ENCODE measurements at places on chromosomes 5 and 9.

DNA sequence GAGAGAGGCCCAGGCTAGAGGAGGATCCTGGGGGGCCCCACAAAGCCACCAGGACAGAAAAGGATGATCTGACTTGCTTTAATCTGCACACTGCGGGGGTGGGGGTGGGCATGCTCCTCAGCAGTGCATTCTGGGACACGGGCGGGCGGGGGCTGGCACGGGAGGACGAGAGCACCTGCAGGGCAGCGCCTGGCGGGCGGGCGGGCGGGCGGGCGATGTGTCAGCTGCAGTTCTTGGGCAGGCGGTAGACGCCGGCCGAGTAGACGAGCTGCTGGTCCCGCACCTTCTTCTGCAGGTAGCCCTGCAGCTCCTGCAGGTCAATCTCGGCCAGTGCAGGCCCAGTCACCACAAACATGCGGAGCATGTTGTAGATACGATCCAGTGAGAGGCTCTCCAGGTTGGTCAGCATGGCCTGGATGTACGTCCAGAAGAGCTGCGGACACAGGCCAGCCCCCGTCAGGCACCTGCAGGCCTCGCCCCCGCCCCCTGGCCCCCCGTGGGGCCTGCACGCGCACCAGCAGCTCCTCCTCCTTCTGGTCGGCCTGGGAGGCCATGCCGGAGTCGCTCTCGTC, 3.0 kb upstream of the TMEM210 start:
- DNase-seq: peak; percentile 78

DNA sequence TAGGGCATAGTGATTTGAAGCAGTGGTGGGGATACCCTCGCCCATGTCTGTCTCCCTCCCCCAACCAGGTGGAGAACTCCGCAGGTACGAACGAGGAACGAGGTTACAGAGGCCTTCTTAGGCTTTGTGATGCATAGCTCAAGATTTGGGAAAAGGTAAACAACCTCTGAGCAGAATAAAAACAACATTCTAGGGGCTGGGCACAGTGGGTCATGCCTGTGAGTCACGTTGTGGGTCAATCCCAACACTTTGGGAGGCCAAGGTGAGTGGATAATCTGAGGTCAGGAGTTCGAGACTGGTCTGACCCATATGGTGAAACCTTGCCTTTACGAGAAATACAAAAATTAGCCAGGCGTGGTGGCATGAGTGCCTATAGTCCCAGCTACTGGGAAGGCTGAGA, 3.6 kb upstream of the LCP2 start:
- no peak for DNase-seq

DNA sequence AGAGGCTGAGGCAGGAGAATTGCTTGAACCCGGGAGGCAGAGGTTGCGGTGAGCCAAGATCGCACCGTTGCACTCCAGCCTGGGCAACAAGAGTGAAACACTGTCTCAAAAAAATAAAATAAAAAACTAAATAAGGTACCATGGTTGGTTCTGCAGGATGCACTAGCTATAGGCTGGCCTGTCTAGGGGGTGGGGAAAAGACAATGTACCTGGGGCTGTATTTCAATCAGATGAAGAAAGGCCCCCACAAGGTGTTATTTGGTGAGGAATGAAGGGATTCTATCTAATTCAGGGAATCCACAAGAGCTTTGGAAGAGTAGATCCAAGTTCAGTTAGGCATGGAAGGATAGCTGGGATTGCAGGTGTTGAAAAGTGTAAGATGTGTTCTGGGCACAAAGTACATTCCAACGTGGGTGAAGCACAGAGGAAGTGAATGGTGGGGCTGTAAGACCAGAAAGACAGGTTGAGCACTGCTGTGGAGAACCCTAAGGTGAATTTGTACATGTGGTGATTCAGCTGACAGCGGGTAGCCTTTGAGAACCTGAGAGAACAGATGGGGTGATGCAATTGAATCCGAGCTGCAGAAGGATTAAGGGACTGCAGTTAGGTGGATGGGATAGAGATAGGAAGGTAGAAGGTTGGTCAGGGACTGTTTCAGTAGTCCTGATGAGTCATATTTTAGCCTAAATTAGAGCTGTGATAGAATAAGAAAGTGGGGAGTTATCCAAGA, 71.8 kb downstream of the CAST start:
- no peak for DNase-seq

- no peak for DNase-seq
Measured at GRCh38 chr9:84779883-84780282, 110.4 kb downstream of the NTRK2 start.

- no peak for DNase-seq
Measured at GRCh38 chr5:10903786-10904560, 142.9 kb upstream of the DAP start.

DNA sequence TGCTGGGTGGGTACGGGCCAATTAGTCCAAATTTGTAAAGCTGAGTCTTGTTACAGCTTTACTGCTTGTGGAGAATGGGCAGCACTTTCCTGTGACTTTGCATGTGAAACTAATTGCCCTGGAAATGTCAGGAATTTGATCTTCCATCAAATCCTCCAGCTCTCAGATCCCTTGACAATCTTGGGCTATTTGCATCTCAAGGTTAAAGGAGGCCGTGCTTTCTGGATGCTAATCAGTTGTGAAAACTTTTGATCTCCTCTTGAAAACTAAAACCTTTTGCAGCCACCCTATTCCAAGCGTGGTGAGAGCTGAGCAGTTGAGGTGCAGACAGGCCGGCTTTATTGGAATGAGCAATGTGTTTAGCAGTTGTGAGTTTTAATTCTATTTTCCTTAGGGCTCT, 68.0 kb upstream of the CLINT1 start:
- no peak for DNase-seq

- DNase-seq: no peak
Measured at GRCh38 chr9:118618849-118619248, 750.4 kb downstream of the BRINP1 start.

DNA sequence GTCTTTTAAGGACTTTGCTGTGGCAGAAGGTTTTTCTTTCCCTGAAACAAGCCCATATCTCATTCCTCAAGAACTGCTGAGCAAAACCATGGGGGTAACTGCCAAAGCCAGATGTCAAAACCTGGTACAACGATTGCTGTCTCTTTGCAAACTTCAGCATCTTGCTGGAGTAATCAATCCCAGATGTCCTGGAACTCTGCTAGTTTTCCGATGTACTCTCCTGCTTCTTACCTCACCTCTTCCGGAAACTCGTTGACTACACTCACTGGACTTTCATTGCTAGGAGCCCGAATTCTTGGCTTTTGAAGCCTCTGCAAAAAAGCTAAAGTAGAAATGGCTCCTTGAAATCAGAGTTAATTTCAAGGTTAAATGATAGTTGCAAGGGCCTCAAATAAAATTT, 23.3 kb downstream of the RAD1 start:
- DNase-seq: no peak

DNA sequence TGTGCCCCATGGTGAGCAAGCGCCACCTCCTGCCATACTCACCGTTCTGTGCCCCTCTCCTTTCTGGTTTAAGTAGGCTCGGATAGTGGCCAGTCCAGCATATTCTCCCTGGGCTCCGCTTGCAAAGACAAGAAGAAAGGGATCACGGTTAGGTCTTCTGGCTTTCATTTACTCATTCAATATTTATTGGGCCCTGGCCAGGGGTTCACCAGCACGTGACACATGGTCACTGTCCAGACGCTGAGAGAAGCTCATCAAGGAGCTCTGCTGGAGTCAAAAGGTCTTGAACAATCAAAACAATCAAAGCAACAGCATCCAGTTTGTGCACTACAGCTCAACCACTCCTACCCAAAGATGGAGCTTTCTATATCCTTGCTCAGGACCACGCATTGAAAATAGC, 80.2 kb downstream of the GLDC start:
- no peak for DNase-seq

GRCh38 chr9:357560-357959, 142.9 kb downstream of the DOCK8 start:
- DNase-seq: no peak

DNA sequence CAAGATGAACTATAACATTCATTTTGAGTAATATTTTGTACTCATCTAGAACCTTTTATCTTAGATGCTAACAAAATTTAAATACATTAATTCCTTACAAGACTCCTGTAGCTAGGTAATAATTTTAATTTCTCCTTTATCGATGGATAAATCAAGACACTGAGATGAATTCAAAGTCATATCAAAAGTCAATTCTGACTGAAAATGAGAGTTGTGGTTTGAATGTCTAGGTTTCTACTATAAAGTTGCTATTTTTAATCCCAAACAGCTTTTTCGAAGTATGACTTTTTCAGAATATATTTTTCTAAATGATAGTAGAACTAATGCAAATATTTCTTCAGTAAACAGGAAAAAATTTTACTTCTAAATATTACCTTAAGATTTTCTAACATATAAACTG, 491.7 kb upstream of the FAM174A start:
- DNase-seq: no peak

DNA sequence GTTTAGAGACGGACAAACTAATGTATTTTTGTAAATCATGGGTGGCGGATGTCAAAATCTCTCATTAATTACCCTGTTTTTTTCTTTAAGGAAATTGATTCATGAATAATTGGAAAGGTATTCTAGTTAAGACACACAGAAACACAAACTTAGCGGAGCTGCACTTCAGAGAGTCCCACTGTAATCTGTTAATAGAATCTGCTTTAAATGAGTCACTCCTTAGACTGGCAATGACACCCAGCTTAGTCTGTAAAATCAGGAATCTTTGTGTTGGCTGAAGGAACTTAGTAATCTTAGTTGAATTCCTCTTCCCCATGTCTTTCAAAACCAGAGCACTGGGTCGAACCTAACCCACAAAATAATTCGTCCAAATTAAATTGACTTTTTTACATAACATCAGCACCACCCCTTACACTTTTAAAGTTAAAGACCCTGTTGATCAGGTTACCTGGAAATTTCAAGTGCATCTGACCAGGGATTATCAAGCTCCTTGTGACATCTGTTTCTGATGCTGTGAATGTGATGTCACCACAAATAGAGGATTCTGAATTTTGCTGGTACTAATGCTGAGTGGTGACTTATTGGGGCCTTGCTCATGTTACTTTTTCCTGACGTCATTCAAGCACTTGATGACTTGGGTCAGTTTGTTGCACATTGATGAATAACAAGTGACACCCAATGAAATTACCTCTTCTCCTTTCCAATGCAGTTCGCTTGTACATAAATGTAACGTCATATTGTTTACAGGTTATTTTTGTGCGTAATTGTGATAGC, 313.6 kb downstream of the KCTD16 start:
- DNase-seq: no peak

GRCh38 chr9:4375424-4376200, 75.7 kb upstream of the GLIS3 start:
- DNase-seq: no peak

- DNase-seq: no peak
Measured at GRCh38 chr5:139443831-139444453, 4.6 kb upstream of the DNAJC18 start.

- DNase-seq: no peak
Measured at GRCh38 chr9:8852301-8852864, 1052.8 kb upstream of the DMAC1 start.

DNA sequence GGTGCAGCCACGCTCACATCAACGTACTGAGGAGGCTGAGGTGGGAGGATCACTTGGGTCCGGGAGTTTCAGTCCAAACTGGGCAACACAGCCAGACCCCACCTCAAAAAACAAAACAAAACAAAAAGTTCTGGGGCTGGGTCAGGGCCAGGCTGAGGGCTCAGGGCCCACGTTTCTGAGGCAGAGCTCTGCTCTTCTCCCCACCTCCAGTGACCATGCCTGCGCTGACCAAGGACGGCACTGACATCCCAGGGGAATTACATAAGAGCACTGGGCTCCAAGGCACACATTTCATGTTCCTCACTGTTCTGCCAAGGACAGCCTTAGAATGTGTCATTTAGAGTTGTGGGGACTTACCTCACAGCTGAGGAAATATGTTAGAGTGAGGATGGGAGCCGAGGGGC, 40.4 kb upstream of the TESK1 start:
- DNase-seq: no peak

DNA sequence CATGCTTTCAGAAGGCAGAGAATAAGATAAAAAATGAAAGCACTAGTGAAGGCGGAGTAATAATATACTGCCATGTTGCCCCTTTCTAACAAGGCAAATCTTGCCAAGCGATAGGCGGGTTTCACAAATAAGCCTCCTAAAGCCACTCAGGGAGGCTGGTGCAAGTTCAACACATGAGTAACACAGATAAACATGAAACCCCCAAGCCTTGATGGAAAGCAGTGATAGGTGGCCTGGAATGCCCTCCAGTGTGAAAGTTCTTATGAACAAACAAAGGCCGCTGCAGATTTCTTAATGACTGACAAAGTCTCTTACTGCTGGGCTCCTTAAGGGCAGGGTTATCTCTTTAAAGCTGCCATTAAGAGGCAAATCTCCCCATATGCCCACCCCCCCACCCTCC, 154.7 kb downstream of the ZDHHC21 start:
- DNase-seq: no peak

GRCh38 chr5:24401773-24402172, 243.0 kb downstream of the CDH10 start:
- no peak for DNase-seq

DNA sequence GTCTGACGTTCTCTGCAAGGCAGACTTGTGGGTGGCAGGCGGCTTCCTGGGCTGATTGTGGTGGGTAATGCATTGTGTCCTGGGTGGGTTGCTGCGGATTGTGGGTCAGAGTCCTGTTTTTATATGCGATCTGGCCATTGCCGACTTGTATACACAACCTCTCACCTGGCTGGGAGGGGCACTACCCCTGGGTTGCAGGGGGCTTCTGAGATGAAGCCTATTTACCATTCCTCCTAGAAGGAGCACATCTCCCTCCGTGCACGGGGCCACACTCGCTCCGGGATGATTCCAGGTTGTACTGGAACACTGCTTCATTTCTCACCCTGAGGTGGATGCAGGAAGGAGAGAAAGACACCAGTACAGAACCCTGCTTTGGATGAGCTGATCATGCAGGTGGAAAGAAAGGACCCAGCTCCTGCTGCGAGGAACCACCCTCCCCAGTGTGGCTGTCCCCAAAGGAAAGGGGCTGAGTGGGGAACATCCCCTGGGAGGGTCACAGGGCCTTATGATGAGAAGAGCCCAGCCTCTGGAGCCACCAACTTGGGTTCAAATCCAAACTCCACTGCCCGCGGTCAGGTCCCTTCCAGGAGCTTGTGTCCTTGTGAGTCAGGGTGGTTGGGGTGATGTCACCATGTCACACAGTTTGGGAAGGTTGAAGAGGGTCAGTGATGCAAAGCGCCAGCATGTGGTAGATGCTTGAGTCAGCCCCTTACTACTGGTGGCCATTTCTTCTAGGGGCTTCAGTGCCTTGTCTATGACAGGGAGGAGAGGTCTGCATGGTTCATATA, 151.8 kb upstream of the COL5A1 start:
- DNase-seq: no peak
